ENCODE measurements at places on chromosomes 12 and 14. TPM values are rescaled to one million over a fixed set of nuclear protein-coding genes. Genes with fewer than 3 reads are reported as not detected.
A peak's percentile ranks its signal among the peaks of the same experiment; 100 is the strongest.

The DPPA3 gene
- not detected for total RNA-seq

The CFAP251 gene
- total RNA-seq: 3.3 TPM

The KLRD1 gene
- total RNA-seq: 0.48 TPM

The RFLNA gene
- 57.4 TPM for total RNA-seq

The KCNJ8 gene
- total RNA-seq: 7.8 TPM

The FIGNL2 gene
- 17.8 TPM for total RNA-seq

The CATSPERB gene
- total RNA-seq: 2.0 TPM

The MAP3K9 gene
- 27.4 TPM for total RNA-seq

The CPM gene
- 58.1 TPM for total RNA-seq

The HECTD4 gene
- total RNA-seq: 57.6 TPM

DNA sequence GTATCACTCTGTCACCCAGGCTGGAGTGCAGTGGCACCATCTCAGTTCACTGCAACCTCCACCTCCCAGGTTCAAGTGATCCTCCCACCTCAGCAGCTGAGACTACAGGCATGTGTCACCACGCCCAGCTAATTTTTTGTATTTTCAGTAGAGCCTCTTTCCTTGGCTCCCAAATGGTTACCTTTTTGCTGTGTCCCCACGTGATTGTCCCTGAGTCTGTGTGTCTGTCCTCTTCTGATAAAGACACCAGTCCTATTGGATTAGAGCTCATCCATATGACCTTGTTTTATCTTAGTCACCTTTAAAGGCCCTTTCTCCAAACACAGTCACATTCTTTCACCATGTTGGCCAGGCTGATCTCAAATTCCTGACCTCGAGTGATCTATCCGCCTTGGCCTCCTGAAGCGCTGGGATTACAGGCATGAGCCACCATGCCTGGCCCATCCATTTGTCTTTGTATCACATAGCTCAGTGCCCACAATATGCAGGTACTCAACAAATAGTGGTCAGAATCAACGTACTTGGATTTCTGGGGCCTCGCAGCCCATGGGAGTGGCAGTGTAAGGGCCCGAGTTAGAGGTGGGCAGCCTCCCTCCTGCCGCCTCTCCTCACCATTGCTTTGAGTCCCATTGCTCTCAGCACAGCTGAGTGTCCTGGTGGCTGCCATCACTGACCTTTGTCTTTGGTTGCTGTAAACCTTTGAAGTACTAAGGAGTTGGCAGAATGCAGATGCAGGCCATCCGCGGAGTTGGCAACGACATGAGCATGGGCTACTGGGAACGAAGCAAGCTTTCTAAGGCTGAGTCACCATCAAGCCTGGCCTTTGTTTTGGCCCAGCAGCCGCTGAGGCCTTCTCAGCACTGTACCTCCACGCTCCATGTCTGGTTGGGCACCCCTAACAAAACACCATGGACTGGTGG, 9.3 kb downstream of the TPCN1 start:
- peak overlapping the region; percentile 13 for H3K4me3 ChIP-seq
- peak overlapping the region; percentile 99 for H3K27ac ChIP-seq
- peaks cover 33% of the 10 kb centered on the region for H3K4me1 ChIP-seq
- DNase-seq: no peak
- H3K27me3 ChIP-seq: no peaks in the 10 kb centered on the region

GRCh38 chr12:62924084-62924483, 10.9 kb downstream of the PPM1H start:
- H3K27ac ChIP-seq: no peak overlapping the region
- DNase-seq: no peak
- peaks cover 8% of the 10 kb centered on the region for H3K36me3 ChIP-seq
- H3K27me3 ChIP-seq: no peaks in the 10 kb centered on the region
- peaks cover 32% of the 10 kb centered on the region for H3K4me1 ChIP-seq

DNA sequence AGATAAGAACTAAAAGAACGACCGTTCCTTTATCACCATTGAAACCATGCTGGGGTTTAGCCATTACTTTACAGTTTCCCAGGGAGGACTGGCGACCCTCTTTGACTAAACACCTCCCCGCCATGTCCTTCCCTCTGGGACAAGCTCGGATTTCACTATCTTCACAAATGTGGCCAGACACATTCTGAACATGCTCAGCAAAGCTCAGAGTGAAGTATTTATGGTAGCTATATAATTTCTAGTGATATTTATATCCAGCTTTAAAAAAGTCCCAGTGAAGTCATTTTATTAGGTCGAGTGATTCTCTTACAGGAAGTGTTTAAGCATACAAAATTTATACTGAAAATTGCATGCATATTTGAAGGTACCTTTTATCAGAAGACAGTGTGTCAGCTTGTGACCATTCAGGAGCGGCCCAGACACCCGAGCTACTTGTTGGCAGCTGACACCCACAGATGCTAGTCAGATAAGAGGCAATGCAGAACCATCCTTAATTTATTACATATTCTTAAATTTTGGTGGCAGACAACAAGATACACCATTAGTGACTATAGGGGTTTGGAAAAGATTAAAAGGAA, 36.8 kb downstream of the NIN start:
- peaks cover 51% of the 10 kb centered on the region for H3K4me1 ChIP-seq
- peaks cover 34% of the 10 kb centered on the region for H3K36me3 ChIP-seq
- H3K4me3 ChIP-seq: no peak overlapping the region
- no peak overlapping the region for H3K27ac ChIP-seq

GRCh38 chr12:110010853-110011723, 11.9 kb downstream of the ANKRD13A start:
- H3K27me3 ChIP-seq: no peaks in the 10 kb centered on the region
- no peaks in the 10 kb centered on the region for H3K4me1 ChIP-seq
- peaks cover 5% of the 10 kb centered on the region for H3K36me3 ChIP-seq
- DNase-seq: no peak
- no peak overlapping the region for H3K27ac ChIP-seq

GRCh38 chr12:83805156-83805772, 1107.3 kb downstream of the SLC6A15 start:
- no peaks in the 10 kb centered on the region for H3K27me3 ChIP-seq
- H3K27ac ChIP-seq: no peak overlapping the region
- no peak for DNase-seq
- no peaks in the 10 kb centered on the region for H3K36me3 ChIP-seq

- H3K4me3 ChIP-seq: peak overlapping the region; percentile 4
- peaks cover 43% of the 10 kb centered on the region for H3K4me1 ChIP-seq
- DNase-seq: no peak
- peak overlapping the region; percentile 52 for H3K27ac ChIP-seq
These were observed 38.0 kb downstream of the BTG1 start for GRCh38 chr12:92107621-92108131.

GRCh38 chr14:79161571-79161970, 991.4 kb downstream of the NRXN3 start:
- H3K27ac ChIP-seq: no peak overlapping the region
- H3K4me3 ChIP-seq: no peak overlapping the region
- no peaks in the 10 kb centered on the region for H3K36me3 ChIP-seq
- H3K4me1 ChIP-seq: no peaks in the 10 kb centered on the region

GRCh38 chr12:109631751-109632150, 58.2 kb downstream of the MVK start:
- no peaks in the 10 kb centered on the region for H3K36me3 ChIP-seq
- H3K4me1 ChIP-seq: no peaks in the 10 kb centered on the region
- H3K27me3 ChIP-seq: peaks cover 49% of the 10 kb centered on the region
- H3K27ac ChIP-seq: no peak overlapping the region
- no peak overlapping the region for H3K4me3 ChIP-seq

DNA sequence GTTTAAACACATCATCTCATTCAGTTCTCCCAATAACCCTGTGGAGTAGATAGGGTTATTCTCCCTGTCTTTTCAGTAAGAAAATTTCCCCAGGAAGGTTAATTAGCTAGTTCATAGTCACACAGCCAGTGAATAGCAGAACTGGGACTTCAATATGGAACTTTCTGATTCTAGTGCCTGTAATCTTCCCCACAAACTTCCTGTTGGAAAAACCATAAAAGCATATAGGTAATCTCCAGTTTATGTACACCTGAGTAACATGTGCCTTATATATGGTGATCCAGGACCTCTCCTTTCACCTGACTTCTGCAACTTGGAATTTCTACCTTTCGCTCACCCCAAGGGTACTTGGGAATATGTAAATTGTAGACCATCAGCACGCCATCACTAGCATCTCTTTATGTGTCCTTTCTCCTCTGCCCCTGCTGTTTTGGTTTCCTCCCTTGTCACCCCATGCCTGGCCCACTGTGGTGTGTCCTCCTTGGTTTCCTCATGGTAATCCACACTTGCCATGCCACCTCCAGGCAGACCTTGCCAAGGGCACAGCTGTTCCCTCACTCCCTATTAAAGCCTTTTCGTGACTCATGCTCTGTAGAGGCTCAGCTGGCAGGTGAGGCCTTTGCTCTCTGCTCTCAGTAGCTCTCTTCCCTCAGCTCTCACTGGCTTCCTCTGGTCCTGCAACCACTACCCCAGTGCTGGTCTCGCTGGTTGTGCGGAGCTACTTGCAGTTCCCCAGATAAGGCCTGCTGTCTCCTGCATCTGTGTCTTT, 16.7 kb downstream of the TBC1D30 start:
- no peak overlapping the region for H3K27ac ChIP-seq
- no peaks in the 10 kb centered on the region for H3K36me3 ChIP-seq
- H3K27me3 ChIP-seq: peaks cover 4% of the 10 kb centered on the region
- H3K4me1 ChIP-seq: no peaks in the 10 kb centered on the region

DNA sequence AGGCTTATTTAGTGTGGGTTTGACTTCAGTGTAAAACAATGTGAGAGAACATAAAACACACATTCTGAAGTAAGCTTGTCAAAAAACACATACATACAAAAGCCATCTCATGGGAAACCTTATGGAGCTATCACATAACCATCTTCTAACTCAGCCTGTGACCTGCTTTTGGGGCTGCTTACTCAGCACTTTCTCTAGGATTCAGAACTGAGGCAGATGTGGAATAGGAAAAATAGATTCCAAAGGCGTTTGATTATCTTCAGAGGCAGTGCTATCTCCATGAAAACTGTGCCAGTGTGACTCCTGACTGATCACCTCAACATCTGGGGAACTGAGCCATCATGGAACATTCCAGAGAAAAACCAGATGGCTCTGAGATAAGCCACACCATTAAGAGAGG, 13.5 kb downstream of the HAL start:
- no peak overlapping the region for H3K4me3 ChIP-seq
- H3K4me1 ChIP-seq: peaks cover 12% of the 10 kb centered on the region
- no peak for DNase-seq

- no peak overlapping the region for H3K4me3 ChIP-seq
- no peak for DNase-seq
- H3K36me3 ChIP-seq: no peaks in the 10 kb centered on the region
These were observed 146.0 kb upstream of the RPH3A start for GRCh38 chr12:112645586-112645985.

DNA sequence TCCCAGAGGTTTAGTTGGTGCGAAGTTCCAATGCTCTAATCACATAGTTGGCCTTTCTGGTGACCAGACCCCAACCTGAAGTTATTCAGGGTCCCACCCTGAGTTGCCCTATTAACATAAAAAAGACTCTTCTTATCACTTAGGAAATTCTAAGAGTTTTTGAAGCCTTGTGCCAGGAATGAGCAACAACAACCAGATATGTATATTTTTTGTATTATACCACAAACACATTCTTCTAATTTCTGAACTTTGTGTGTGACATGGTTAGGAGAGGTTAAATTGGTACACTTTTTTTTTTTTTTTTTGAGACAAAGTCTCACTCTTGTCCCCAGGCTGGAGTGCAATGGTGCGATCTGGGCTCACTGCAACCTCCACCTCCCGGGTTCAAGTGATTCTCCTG, 320.4 kb upstream of the PDE3A start:
- no peak overlapping the region for H3K4me3 ChIP-seq
- no peak overlapping the region for H3K27ac ChIP-seq
- no peaks in the 10 kb centered on the region for H3K27me3 ChIP-seq
- H3K4me1 ChIP-seq: no peaks in the 10 kb centered on the region

DNA sequence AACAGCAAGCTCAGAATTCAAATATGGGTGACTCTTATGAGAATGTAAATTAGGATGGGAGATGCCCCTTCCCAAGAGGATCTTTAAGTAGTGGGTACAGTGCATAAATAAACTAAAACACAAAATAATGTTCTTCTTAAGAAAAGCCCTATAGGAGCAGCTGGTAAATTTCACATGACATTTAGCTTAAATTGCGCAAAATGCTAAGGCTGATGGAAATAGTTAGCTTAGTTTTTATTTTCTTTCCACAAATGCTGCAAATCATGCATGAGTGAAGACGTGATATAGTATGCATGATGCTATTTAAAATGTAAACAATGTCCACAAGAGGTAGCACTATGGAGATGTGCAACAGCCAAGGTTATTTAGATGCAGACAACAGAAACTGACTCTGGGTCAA, 328.1 kb downstream of the ATP23 start:
- H3K4me1 ChIP-seq: peaks cover 7% of the 10 kb centered on the region
- H3K27ac ChIP-seq: no peak overlapping the region
- no peaks in the 10 kb centered on the region for H3K36me3 ChIP-seq
- no peak overlapping the region for H3K4me3 ChIP-seq

DNA sequence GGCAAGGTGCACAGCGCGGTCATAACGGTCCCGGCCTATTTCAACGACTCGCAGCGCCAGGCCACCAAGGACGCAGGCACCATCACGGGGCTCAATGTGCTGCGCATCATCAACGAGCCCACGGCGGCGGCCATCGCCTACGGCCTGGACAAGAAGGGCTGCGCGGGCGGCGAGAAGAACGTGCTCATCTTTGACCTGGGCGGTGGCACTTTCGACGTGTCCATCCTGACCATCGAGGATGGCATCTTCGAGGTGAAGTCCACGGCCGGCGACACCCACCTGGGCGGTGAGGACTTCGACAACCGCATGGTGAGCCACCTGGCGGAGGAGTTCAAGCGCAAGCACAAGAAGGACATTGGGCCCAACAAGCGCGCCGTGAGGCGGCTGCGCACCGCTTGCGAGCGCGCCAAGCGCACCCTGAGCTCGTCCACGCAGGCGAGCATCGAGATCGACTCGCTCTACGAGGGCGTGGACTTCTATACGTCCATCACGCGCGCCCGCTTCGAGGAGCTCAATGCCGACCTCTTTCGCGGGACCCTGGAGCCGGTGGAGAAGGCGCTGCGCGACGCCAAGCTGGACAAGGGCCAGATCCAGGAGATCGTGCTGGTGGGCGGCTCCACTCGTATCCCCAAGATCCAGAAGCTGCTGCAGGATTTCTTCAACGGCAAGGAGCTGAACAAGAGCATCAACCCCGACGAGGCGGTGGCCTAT, 875 bp downstream of the HSPA2 start:
- no peaks in the 10 kb centered on the region for H3K36me3 ChIP-seq
- peaks cover 10% of the 10 kb centered on the region for H3K4me1 ChIP-seq
- H3K27ac ChIP-seq: no peak overlapping the region

- H3K4me1 ChIP-seq: no peaks in the 10 kb centered on the region
- no peak for DNase-seq
- no peaks in the 10 kb centered on the region for H3K27me3 ChIP-seq
- no peak overlapping the region for H3K4me3 ChIP-seq
- no peaks in the 10 kb centered on the region for H3K36me3 ChIP-seq
These were observed 111.9 kb downstream of the GARIN6 start for GRCh38 chr12:99759444-99759843.

DNA sequence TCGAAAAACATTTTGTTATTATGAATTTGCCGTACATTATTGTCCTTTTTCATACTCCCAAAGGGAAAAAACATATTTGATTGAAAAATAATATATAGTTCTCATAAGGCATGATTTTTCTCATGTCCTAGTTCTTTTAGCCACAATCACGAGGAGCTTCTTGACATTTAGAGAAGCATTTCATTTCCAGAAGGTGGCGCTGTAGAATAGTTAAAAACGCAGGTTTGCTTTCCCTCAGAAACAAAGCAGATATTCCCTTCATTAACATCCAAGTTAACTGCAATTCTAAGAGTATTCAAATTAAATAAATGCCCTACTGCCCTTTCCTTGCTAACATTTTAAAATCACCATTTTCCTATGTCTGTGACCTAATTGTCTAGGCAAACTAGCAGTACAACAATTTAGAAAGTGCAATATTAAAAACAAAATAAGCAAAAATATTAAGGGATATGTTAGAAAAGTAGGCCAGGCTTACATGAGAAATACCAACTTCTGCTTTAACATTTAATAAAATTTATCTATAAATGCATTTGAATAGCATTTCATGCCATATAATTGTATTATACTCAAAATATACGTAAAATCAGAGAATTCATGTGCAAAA, 10.9 kb upstream of the PIK3C2G start:
- peaks cover 3% of the 10 kb centered on the region for H3K4me1 ChIP-seq
- peaks cover 4% of the 10 kb centered on the region for H3K36me3 ChIP-seq
- H3K4me3 ChIP-seq: no peak overlapping the region

Measured in type B pancreatic cell (in vitro differentiated cells).